ENCODE measurements at places on chromosomes 6 and 20.

GRCh38 chr6:109039795-109040194 lies 54.9 kb downstream of the SESN1 start:
- DNase-seq: no peak

GRCh38 chr6:15287670-15288375 lies 42.0 kb downstream of the JARID2 start:
- DNase-seq: no peak

DNA sequence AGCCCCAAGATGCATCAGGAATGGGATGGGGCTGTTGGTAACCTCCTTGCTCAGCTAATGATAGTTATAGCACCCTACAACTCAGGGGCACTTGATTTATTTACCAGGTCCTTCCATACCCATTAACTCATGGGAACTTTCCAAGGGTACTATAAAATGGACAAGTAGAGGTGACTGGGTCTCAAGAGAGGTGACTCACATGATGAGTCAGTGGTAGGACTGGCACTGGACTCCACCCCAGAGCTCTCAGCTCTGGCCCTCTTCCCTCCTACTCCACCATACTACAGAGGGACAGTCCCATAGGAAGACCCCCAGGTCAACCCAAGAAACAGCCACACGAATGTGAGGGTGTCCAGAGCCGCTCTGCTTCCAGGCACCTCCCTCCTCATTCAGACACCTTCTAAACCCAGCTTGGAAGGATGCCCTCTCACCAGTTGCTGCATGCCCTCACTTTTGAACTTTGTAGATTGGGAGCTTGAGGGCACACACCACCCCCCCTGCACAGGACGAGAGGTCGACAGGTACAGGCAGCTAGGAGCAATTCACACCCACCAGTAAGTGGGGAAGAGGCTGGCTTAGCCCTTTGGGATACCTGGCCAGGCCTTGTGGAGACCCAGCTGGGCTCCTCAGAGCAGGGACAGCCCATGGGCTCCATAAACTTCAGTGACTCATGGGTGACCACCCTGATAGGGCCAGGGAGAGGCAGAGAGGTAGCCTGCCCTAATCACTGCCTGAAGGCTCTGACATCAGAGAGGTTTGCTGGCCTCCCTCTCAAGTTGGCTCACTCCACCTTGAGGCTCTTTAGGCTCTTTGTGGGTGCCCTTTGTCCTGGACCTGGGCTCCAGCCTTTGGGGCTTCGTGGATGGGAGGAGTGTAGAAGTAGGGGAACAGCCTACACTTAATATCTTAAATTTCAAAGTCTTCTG lies 81.6 kb upstream of the MLN start:
- DNase-seq: no peak

GRCh38 chr6:80530103-80530502 lies 423.6 kb downstream of the BCKDHB start:
- DNase-seq: no peak

DNA sequence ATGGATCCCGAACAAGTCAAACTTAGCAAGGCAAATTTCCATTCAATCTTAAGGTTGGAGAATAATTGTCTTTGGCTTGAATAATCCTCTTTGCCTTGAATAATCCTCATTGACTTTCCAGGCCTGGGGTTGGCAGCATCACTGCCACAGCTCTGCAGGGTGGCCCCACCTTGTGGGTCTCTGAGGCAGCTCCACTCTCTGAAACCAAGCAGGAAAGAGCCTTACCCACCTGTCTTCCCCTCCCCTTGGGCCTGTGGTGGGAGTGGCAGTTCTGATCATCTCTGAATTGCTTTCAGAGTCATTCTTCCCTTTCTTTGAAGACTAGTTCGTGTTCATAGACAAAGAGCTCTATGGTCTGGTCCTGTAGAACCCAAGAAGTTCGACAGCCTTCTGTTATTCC lies 47.5 kb downstream of the KCNQ5 start:
- DNase-seq: no peak

- DNase-seq: no peak
Observed at GRCh38 chr6:91573826-91574416, 987.0 kb upstream of the MAP3K7 start.

DNA sequence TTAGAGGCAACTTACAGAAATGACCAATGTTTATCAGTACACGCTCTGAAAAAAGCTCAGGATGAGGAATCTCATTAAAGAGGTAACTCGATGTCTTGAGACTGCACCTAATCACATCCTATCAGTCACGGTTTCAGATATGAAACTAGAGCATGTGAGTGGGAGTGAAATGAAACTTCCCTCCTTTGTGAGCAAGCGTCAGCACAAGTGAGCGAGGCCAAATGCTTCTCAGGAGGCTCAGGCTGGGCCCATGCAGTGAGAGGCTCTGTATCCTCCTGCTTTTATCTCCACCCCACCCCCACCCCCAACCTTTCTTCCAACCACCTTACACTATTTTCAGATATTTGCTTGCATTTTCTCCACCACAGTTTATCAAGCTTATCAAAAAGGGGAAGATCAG lies 140.8 kb upstream of the RIMS1 start:
- no peak for DNase-seq

DNA sequence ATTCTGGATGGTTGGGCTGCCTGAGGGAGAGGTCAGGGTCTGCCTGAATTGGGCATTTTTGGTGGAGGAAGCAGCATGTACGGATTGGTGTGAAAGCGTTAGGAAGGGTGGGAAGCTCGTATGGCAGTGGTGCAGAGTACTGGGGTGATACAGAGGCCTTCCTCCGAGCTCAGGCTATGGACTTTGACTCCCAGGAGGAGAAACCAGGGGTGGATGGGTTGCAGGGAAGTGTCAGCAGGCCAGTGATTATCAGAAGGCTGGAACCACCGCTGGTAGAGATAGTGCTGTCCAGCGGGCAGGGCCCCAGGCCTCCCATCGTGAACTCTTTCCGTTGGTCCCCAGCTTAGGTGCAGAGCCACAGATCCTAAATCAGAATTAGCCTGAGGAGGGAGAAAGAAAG lies 5.3 kb downstream of the WFDC5 start:
- no peak for DNase-seq

- no peak for DNase-seq
Observed at GRCh38 chr6:143130928-143131327, 70.2 kb downstream of the AIG1 start.

- DNase-seq: no peak
Observed at GRCh38 chr6:85795945-85796344, 153.3 kb upstream of the SYNCRIP start.

DNA sequence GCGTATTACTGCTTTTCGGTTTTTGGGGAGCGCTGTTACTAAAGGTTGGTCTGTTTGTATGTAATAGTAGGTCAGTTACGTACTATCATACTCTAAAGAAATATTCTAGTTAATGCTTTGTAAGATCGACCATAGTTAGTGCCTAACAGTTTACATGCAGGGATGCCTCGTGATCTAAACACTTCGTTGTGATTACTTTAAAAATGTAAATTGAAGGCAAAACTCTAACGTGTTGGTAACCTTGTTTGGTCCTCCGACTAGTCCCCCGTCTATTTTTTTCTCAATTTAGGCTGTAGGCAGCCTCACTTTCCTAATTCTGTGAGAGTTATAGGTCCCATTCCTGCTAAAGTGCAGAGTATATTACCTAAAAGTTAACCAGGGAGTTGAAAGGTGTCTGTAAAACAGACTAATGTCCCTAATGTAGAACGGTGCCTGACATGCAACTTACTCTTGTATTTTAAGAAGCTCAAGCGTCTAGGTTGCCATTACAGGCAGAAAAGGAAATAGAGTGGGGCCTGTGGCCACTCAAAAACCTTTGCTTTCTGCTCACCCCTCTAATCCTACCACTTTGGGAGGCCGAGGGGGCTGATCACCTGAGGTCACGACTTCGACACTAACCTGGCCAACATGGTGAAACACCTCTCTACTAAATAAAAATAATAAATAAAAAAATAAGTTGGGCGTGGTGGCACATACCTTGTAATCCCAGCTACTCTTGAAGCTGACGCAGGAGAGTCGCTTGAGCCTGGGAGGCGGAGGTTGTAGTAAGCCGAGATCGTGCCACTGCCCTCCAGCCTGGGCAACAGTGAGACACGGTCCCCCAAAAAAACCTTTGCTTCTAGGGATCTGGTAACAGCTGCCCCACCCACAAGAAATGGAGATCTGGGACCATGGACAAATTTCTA lies 37.8 kb downstream of the HFE start:
- no peak for DNase-seq

DNA sequence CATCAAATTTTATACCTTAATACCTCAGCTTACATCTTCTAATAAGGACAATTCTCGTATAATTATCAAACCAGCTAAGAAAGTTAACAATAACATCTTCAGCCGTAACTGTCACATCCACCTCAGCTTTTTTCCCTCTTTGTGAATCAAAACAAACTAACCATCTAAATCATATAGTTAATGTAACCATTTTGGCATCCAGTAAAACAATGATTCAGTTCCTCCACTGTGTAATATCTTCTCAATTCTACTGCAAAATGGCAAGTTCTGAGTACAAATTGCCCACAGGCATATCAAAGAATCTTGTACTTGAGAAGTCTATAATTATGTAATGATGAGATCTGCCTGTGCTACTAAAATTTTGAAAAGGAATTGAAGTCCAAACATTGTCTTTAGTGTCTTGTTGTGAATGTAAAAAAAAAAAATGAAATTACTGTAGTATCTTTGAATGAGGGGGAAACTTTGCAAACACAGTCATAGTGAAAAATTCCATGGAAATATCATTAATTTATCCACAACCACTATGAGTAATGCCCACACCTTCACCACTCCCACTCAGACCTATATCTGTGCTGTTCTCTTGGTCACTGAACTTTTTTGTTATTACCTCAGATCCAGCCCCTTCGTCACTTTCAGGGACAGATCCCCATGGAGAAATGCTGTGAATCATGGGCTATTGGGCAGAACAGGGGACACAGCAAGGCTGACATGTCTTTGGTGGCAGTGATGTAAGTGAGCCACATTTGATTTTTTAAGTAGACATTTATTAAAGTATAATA lies 178.6 kb upstream of the RAB32 start:
- no peak for DNase-seq

DNA sequence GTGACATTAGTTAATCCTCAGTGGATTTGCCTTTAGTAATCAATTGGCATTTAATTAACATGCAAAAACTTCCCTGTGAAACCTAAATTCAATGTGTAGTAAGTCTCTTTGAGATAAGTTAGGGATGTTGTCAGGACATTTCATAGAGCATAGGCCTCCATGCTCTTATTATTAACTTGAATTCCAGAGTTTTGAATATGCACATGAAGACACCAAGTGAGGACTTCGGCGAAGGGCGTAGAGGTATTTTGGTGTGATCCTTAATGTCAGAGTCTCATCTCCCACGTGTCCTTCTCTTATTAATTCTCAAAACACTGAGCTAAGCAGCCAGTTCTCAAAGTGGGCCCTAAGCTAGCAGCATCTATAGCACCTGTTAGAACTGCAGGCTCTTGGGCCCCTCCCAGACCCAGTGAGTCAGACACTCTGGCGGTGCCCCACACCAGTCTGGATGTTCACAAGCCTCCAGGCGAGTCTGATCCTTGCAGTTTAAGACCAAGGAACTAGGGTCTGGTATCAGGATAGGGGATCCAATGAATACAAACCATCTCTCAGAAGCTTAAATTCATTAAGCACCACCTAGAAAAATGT lies 292.1 kb downstream of the QKI start:
- no peak for DNase-seq

DNA sequence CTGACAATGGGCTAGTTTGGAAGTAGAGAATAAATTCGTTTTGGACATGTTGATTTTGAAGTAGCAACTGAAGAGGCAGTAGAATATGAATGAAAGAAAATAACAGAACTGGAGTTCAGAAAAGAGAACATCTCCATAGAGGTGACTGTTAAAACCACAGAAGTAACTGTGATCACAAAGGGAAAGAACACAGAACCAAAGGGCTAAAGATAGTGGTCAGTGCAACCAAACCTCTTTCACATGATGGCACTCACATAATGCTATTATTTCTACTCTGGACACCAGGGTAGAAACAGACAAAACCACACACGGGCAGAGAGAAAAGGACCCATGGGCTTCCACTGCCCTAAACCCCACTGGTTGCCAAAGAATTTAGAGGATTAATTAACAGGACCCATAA lies 58.5 kb downstream of the CDK19 start:
- DNase-seq: no peak

DNA sequence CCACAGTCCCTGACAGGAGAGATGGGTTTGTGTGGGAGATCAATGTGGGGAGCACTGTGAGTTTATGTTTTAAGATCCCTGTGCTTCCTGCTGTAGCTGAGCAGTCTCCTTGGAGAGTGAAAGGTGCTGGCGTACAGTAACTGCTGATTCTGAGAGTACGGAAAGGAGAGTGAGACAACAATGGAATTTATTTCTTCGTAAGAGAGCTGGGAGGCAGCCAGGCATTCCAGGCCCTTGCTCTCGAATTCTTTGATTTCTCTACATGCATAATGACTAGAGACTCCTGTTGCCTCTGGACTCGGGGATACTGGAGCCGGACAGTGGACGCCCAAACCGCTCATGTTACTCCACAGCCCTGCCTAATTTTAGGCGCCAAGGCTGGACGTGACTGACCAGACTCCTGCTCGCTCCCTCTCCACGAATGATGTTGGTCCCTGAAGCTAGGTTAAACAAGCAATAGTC lies 131.0 kb upstream of the PHACTR1 start:
- DNase-seq: no peak

- DNase-seq: no peak
Observed at GRCh38 chr6:138719011-138719635, 54.4 kb upstream of the CCDC28A start.

- DNase-seq: no peak
Observed at GRCh38 chr6:157757430-157758403, 65.3 kb upstream of the SNX9 start.

DNA sequence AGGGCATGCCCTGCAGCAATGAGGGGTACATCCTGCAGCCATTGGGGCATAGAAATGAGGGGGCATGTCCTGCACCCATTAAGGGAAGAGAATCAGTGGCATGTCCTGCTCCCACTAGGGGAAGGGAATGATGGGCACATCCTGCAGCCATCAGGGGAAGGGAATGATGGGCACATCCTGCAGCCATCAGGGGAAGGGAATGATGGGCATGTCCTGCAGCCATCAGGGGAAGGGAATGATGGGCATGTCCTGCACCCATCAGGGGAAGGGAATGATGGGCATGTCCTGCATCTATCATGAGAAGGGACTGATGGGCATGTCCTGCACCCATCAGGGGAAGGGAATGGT lies 49.7 kb downstream of the PSMB1 start:
- DNase-seq: no peak

GRCh38 chr6:88494401-88495140 lies 328.4 kb upstream of the CNR1 start:
- DNase-seq: no peak

- no peak for DNase-seq
Observed at GRCh38 chr20:32352121-32352720, 5.9 kb upstream of the ASXL1 start.

GRCh38 chr20:56664796-56665195 lies 35.7 kb downstream of the TFAP2C start:
- DNase-seq: no peak

GRCh38 chr6:161630674-161631073 lies 356.8 kb upstream of the AGPAT4 start:
- no peak for DNase-seq

Measured in activated CD4-positive, CD25-positive, alpha-beta regulatory T cell treated with anti-CD3 and anti-CD28 coated beads, Interleukin-2, amount 50 U/mL, for 72 hours (primary cell).